ENCODE measurements at places on chromosomes 16 and 17.
A peak's percentile ranks its signal among the peaks of the same experiment; 100 is the strongest.

- H3K4me3 ChIP-seq, result no peak overlapping the region
- peaks cover 29% of the 10 kb centered on the region for H3K36me3 ChIP-seq
- no peaks in the 10 kb centered on the region for H3K4me1 ChIP-seq
Measured at GRCh38 chr16:22312897-22313781, 15.9 kb downstream of the POLR3E start.

DNA sequence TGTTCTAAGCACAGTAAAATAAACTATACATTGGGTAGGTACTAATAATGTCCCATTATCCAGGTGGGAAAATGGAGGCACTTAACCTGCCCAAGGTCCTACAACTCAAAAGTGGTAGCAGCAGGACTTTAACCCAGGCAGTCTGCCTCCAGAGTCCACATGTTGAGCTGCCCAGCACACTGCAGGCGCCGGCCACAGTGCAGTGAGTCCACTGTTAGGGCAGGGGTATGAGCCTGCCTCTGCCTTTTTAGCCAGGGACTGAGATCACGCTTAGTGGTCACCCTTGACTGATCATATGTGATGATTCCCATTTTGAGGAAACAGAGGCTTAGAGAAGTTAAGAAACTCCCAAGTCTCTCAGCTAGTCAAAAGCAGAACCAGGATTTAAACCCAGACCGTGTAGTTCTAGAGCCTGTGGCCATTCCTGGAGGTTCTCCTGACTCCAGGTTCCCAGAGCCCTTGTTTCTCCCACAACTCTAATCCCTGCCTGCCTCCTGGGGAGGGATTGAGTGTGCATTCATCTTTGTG lies 8.4 kb downstream of the CES1 start:
- no peak for DNase-seq
- no peak overlapping the region for H3K4me3 ChIP-seq
- no peaks in the 10 kb centered on the region for H3K27me3 ChIP-seq

DNA sequence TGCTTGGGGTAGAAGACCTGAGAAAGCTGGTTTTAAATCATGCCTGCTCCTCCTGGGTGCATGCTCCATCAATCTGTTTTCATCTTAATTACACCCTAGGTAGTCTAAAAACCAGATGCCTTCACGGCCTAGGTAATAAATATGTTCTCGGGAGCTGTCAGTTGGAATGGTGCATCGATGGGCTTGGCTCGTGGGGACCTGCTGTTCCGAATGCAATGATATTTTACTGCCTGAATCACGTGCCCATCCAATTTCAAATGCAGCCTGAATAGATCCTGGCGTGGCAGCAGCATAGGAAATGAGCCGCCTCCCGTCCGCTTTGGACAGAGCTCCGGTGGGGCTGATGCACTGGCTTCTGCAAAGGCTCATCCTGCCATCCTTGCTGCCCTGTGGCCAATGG lies 18.8 kb upstream of the FAAP100 start:
- peaks cover 36% of the 10 kb centered on the region for H3K36me3 ChIP-seq
- no peak for DNase-seq
- H3K4me1 ChIP-seq, result no peaks in the 10 kb centered on the region
- H3K27ac ChIP-seq, result no peak overlapping the region

DNA sequence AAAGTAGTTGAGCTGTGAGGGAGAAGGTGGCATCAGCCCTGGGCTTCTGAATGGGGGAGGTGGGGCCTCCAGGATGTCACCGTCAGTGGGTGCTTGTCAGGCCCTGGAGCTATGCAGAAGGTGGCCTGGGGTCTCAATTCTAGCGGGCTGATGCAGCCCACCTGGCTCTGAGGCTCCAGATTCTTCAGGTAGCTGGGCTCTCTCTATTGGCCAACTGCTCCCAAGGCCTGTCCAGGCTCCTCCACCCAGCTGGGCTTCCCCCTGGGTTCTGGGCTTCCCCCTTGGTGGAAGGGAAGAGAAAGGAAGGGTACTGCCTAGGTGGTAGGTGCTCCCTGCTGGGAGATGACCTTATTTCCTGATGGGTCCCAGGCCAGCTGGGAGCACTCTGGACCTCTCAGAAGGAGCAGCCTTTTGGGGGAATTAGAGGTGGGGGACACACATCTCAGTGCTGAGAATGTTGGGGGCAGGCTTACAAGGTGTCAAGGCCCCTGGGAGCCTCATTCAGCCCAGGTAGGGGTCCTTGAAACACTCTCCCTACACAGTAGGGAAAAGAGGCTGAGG lies 1728.3 kb downstream of the TP53TG3F start:
- H3K27me3 ChIP-seq, result no peaks in the 10 kb centered on the region
- no peaks in the 10 kb centered on the region for H3K4me1 ChIP-seq
- H3K27ac ChIP-seq, result no peak overlapping the region
- no peak overlapping the region for H3K4me3 ChIP-seq
- no peaks in the 10 kb centered on the region for H3K36me3 ChIP-seq

DNA sequence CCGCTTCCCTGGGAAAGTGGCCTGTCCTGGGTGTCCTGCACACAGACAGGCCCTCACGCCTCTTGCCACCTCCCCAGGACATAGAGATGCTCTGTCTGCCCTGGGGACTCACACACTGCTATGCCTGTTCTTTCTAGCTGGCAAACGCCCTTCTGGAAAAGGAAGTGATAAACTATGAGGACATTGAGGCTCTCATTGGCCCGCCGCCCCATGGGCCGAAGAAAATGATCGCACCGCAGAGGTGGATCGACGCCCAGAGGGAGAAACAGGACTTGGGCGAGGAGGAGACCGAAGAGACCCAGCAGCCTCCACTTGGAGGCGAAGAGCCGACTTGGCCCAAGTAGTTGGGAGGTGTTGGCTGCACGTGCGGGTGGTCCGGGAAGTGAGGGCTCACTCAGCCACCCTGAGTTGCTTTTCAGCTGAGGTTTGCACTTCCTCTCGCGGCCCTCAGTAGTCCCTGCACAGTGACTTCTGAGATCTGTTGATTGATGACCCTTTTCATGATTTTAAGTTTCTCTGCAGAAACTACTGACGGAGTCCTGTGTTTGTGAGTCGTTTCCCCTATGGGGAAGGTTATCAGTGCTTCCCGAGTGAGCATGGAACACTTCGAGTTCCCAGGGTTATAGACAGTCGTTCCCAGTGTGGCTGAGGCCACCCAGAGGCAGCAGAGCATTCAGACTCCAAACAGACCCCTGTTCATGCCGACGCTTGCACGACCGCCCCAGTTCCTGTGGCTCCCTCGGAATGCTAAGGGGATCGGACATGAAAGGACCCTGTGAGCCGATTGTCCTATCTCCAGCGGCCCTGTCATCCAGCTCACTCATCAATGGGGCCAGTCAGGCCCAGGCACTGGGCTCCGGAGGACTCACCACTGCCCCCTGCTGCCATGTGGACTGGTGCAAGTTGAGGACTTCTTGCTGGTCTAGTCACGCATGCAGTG lies 3.5 kb upstream of the RPL13 start:
- H3K36me3 ChIP-seq, result peaks cover 7% of the 10 kb centered on the region
- no peaks in the 10 kb centered on the region for H3K27me3 ChIP-seq
- H3K4me3 ChIP-seq, result no peak overlapping the region
- no peaks in the 10 kb centered on the region for H3K4me1 ChIP-seq

DNA sequence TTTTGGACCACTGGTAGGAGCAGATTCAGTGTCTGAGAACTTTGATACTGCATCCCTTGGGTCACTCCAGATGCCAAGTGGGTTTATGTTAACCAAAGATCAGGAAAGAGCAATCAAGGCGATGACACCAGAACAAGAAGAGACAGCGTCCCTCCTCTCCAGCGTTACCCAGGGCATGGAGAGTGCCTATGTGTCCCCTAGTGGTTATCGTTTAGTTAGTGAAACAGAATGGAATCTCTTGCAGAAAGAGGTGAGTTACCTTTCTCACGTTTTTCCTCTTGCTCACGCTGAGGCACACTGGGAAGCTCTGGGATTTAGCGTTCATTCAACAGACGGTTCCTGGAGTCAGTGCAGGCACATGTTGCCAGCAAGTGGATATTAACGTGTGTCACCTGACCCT lies 58.0 kb downstream of the NUP88 start:
- no peak overlapping the region for H3K4me3 ChIP-seq
- H3K4me1 ChIP-seq, result no peaks in the 10 kb centered on the region

- H3K4me3 ChIP-seq, result peak within 1 kb of the TSS; percentile 98
- peaks cover 29% of the 10 kb centered on the region for H3K4me1 ChIP-seq
- peak within 1 kb of the TSS; percentile 96 for H3K27ac ChIP-seq
- peak; percentile 92 for DNase-seq
- no peaks in the 10 kb centered on the region for H3K27me3 ChIP-seq
Measured at GRCh38 chr17:49210158-49211029, at the start of the genes ABI3 and GNGT2. ABI3 (plus strand) TSS chr17:49210707; CDS start chr17:49210725, 18 bp downstream. GNGT2 (minus strand) TSS chr17:49210574; CDS start chr17:49207422, 3,152 bp downstream.

GRCh38 chr16:71883849-71884638 lies at the start of gene ZNF821:
ZNF821 (minus strand) TSS chr16:71884182; CDS start chr16:71879946, 4,236 bp downstream.
- H3K36me3 ChIP-seq, result no peaks in the 10 kb centered on the region
- H3K27ac ChIP-seq, result peak within 1 kb of the TSS; percentile 71
- H3K4me3 ChIP-seq, result peak within 1 kb of the TSS; percentile 92
- no peak for DNase-seq

- H3K4me3 ChIP-seq, result no peak overlapping the region
- no peaks in the 10 kb centered on the region for H3K27me3 ChIP-seq
- H3K36me3 ChIP-seq, result peaks cover 7% of the 10 kb centered on the region
- H3K4me1 ChIP-seq, result peaks cover 10% of the 10 kb centered on the region
- no peak overlapping the region for H3K27ac ChIP-seq
- DNase-seq, result no peak
Measured at GRCh38 chr17:18020971-18021370, 18.0 kb downstream of the ATPAF2 start.

- H3K36me3 ChIP-seq, result no peaks in the 10 kb centered on the region
- no peak overlapping the region for H3K4me3 ChIP-seq
- DNase-seq, result no peak
- no peak overlapping the region for H3K27ac ChIP-seq
- H3K4me1 ChIP-seq, result peaks cover 3% of the 10 kb centered on the region
- H3K27me3 ChIP-seq, result no peaks in the 10 kb centered on the region
Measured at GRCh38 chr17:72733619-72734282, 358.7 kb downstream of the SLC39A11 start.

DNA sequence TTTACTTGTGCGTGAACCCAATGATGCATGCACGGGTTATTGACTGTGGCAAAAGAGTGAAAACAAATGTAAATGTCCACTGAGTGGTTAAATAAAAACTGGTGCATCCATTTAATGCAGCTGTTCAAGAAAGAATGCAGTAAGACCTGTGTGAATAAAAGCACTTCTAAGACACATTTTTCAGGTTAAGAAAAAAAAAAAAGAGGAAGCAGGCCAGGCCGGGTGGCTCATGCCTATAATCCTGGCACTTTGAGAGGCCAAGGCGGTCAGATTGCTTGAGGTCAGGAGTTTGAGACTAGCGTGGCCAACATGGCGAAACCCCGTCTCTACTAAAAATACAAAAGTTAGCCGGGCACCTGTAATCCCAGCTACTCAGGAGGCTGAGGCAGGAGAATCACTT lies 11.8 kb downstream of the CNGB1 start:
- H3K4me3 ChIP-seq, result no peak overlapping the region
- DNase-seq, result no peak
- H3K4me1 ChIP-seq, result 0 out of 2 replicates have a peak, but pooled peaks cover 2% of the 10 kb centered on the region
- no peaks in the 10 kb centered on the region for H3K27me3 ChIP-seq
- H3K36me3 ChIP-seq, result no peaks in the 10 kb centered on the region
- H3K27ac ChIP-seq, result no peak overlapping the region

- no peak for DNase-seq
- no peaks in the 10 kb centered on the region for H3K27me3 ChIP-seq
- no peak overlapping the region for H3K4me3 ChIP-seq
- no peaks in the 10 kb centered on the region for H3K4me1 ChIP-seq
Measured at GRCh38 chr16:20610211-20610891, 34.2 kb upstream of the ACSM2B start.

GRCh38 chr16:27264151-27264550 lies 4.4 kb downstream of the NSMCE1 start:
- DNase-seq, result no peak
- H3K27ac ChIP-seq, result no peak overlapping the region
- no peaks in the 10 kb centered on the region for H3K4me1 ChIP-seq
- no peak overlapping the region for H3K4me3 ChIP-seq
- no peaks in the 10 kb centered on the region for H3K27me3 ChIP-seq

GRCh38 chr16:4682616-4683254 lies 10.6 kb upstream of the NUDT16L1 start:
- no peaks in the 10 kb centered on the region for H3K27me3 ChIP-seq
- no peak overlapping the region for H3K4me3 ChIP-seq
- H3K27ac ChIP-seq, result no peak overlapping the region
- no peak for DNase-seq
- H3K4me1 ChIP-seq, result no peaks in the 10 kb centered on the region
- peaks cover 28% of the 10 kb centered on the region for H3K36me3 ChIP-seq

DNA sequence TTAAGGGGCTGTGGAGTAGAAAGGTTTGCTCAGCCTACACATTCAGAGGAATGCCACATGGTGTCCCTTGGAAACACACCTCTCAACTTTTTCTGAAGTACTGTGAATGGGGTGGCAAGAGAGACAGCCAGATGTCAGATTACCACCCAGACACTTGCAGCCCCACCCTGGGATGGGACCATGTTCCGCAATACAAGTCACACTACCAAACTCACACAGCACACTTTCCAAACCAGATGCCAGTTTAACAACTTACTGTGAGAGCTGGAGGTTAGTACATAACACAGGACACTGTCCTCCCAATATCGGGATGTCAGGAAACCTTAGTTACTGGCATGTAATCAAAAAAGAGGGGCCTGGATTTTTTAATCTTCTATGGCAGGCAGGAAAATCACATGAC lies 7.9 kb downstream of the USP7 start:
- no peak overlapping the region for H3K27ac ChIP-seq
- 0 out of 2 replicates have a peak, but pooled peaks cover 2% of the 10 kb centered on the region for H3K36me3 ChIP-seq
- no peaks in the 10 kb centered on the region for H3K27me3 ChIP-seq
- no peak for DNase-seq
- no peak overlapping the region for H3K4me3 ChIP-seq
- H3K4me1 ChIP-seq, result peaks cover 63% of the 10 kb centered on the region

DNA sequence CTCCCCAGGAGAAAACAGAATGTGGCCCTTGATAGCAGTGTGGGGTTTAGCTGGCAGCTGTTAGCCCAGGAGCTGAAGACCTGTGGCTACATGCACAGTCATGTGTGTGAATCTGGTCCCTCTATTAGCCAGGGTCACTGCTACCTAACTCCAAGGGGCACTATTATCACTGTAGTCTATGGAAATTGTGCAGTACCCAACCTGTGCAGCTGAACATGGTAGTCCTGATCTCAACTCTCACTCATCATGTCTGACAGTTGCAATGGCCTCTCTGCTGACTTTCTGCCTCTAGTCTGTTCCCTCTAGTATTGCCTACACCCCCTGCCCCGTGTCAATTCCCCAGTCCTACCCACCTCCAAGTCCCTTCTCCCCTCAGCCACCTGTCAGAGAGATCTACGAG lies 67.4 kb downstream of the RAB11FIP4 start:
- no peak overlapping the region for H3K27ac ChIP-seq
- no peaks in the 10 kb centered on the region for H3K4me1 ChIP-seq
- no peak for DNase-seq
- no peak overlapping the region for H3K4me3 ChIP-seq

DNA sequence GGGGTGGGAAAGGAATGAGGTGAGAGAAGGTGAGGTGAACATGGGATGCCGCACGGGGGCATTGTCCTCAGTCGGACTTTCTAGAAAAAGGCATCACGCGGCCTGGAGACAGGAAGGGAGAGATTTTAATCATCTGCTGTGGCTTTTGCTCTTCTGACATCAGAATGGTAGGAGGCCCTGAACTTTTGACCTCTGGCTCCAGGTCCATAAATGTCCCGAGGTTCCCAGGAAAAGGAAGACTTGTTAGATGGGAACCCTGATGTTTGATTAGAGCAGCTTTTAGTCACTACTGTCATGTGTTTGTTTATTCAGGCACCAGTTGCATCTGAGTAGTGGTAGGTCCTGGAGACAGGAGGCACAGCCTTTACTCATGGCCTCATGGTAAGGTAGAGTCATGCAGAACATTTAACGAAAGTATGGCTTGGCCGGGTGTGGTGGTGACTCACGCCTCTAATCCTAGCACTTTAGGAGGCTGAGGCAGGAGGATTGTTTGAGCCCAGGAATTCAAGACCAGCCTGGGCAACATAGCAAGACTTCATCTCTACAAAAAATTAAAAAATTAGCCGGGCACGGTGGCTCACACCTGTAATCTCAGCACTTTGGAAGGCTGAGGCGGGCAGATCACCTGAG lies 203.1 kb downstream of the MSI2 start:
- peaks cover 82% of the 10 kb centered on the region for H3K4me1 ChIP-seq
- H3K27me3 ChIP-seq, result no peaks in the 10 kb centered on the region
- H3K27ac ChIP-seq, result peak overlapping the region; percentile 99
- no peak for DNase-seq

Measured in GM12878 (cell line).